ENCODE measurements at places on chromosomes 1 and 21.

DNA sequence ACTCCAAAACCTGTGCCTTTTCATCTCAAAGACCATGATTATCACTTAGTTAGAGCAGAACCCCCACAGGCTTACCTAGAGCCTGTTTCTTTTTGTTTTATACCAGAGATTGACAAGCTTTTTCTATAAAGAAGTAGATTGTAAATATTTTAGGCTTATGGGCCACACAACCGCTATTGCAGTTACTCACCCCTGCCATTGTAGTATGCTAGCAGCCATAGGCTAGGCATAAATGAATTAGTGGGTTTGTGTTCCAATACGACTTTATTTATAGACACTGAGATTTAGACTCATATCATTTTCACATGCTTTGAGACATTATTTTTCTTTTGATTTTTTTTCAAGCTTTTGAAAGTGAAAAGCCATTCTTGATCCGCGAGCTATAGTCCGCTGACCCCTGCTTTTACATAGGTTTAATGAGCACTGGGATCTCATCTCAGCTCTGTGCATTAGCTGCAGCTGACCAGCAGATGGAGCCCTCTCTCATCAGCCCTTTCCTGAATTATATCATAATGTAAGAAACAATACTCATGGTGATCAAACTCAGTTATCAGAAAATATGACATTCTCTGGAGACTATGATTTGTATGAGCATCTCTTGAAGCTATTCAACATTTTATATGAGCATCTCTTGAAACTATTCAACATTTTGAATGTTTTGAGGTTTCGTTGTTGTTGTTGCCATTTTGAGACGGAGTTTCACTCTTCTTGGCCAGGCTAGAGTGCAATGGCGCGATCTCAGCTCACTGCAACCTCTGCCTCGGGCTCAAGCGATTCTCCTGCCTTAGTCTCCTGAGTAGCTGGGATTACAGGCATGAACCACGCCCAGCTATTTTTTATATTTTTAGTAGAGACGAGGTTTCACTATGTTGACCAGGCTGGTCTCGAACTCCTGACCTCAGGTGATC is 111.9 kb upstream of the L1TD1 start:
- no peak for DNase-seq

- no peak for DNase-seq
These were observed 16.3 kb upstream of the SARS1 start for GRCh38 chr1:109197158-109198042.

DNA sequence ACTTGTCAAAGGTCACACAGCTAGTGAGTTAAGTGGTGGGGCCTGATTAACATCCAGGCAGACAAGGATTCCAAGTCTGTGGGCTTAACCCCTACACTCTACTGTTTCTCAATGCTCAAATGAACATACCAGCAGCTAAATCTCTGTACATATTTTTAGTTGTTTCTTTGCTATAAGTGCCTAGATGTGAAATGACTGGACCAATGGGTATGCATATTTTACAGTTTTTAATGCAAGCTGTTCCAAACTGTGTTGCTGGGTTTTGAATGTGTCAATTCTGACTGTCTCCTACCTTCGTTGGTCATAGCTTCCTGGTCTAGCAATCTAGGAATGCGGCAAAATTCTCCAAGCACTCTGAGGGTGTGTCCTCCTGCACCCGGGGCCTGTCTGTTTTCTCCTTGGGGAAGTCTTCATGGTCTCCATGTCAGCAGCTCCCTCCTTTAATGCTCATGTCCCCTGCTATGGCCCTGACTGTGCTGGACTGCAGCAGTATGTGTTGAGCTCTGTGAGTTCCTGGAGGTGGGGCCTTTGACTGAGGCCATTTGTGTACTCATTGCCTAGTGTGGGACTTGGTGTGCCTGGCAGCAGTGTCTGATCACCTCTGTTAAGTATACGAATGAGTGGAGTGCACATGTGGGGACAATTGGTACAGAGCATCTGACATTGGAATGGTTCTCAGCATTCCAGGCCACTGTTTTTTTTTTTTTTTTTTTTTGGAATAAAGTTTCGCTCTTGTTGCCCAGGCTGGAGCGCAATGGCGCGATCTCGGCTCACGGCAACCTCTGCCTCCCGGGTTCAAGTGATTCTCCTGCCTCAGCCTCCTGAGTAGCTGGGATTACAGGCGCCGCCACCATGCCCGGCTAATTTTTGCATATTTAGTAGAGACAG is 72.9 kb upstream of the SLC2A1 start:
- no peak for DNase-seq

DNA sequence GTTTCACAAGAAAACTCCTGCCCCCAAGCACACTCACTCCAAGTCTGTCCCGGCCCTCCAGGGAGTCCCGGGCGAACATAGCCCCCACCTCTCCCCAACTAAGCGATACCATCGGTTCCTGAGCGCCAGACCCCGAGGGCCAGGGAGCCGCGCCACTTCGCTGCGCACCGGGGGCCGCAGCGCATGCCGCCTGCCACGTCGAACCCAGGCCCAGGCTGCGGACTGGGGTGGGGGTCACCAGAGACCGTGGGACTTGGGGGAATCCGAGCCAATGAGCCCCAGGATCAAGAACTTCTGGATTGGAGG is 801 bp downstream of the RSPO1 start:
- DNase-seq: no peak

All from CMK (cell line).